ENCODE measurements at places on chromosomes 6 and 20. TPM values are rescaled to one million over a fixed set of nuclear protein-coding genes. Genes with fewer than 3 reads are reported as not detected.

ZNF311 gene
- total RNA-seq, result 0.60 TPM

MEI4 gene
- total RNA-seq, result 0.25 TPM

PPP1R3G gene
- total RNA-seq, result 0.37 TPM

HRH3 gene
- total RNA-seq, result not detected

RIPOR3 gene
- total RNA-seq, result 4.8 TPM

NCOA3 gene
- total RNA-seq, result 14.9 TPM

LINC00237 gene
- total RNA-seq, result not detected

BPIFB2 gene
- 0.12 TPM for total RNA-seq

All from right lobe of liver (tissue), 6 donors.